ENCODE measurements at places on chromosomes 3 and 15.

DNA sequence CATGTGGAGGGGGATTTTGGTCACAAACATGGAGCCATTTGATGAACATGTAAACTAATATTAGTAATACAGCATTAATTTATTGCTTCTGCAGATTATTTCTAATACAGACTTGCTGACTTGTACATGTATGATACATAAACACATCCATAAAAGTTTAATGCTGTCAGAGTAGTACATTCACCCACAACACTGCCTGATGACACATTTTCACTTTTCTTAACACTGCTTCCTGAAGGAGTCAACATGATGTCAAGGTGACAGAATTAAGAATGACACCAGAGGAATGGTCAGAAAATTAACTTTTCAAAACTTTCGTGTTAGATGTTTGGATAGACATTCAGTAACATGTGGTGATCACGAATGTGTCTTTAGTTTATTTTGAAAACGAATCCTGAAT lies 199.4 kb downstream of the SATB1 start:
- DNase-seq: no peak

DNA sequence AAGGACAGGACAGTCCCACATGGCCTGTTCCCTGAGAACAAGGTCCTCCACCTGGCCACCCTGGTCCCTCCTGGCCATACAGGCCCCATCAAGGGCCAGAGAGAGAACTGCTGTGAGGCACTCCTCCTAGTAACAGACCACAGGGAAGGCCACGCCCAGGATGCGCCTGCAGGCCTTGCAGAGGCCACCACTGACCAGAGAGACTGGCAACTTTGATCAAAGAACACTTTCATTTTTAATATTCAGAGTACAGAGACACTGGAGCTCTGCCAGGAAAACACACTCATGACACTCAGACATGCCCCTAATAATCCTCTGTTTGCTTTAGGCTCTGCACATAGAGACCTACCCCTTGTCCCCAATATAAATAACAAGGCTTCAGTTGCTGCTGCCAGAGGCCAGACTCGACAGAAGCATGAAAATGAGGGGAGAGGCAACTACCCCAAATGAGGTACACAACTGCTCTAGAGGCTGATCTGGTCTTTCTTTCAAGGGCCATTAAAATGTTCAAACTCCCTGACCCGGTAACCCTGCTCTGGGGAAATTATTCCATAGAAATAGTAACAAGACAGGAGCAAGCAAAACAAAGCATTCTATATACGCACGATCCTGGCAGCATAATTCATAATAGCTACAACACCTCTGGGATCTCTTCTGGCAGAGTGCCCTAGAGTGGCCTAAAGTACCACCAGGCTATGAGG lies 44.8 kb downstream of the CCDC12 start:
- DNase-seq: no peak

DNA sequence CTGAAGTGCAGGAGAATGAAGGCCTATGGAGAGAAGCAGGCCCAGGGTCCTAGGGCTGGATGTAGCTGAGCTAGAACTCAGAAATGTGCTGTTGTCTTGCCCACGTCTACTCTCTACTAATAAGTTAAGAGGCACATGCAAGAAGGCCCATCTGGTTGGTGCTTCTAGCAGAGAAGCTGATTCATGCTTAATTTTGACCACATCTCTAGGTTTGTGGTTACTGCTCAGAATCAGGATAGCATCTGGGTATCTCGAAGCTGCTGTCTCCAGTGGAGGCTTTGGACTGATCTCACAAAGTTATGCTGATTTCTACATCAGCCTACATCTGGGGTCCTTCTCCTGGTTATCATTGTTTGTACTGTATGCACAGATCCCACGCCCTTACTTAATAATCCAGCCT lies 87.3 kb downstream of the CACNA1D start:
- no peak for DNase-seq

GRCh38 chr3:184691397-184692231 lies 20.2 kb downstream of the MAGEF1 start:
- no peak for DNase-seq

- no peak for DNase-seq
Measured at GRCh38 chr3:31420311-31420710, 112.4 kb upstream of the STT3B start.

DNA sequence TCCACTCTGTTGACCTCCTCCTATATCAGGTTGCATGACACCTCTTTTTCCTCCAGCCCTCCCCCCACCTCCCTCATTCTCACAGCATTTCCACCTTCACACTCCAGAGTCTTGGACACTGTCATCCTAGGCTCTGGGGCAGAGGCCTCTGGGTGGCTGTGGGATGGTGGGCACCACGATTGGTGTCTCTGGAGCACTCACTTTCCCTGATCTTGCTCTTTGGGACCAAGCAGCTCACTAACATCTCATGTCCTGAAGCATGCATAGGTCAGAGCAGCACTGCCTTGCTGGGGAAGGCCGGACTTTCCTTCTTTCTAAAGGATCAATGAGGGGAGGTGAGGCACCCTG lies 14.9 kb downstream of the ZBTB47 start:
- DNase-seq: no peak

GRCh38 chr3:10408680-10409079 lies 87.8 kb upstream of the SEC13 start:
- no peak for DNase-seq

DNA sequence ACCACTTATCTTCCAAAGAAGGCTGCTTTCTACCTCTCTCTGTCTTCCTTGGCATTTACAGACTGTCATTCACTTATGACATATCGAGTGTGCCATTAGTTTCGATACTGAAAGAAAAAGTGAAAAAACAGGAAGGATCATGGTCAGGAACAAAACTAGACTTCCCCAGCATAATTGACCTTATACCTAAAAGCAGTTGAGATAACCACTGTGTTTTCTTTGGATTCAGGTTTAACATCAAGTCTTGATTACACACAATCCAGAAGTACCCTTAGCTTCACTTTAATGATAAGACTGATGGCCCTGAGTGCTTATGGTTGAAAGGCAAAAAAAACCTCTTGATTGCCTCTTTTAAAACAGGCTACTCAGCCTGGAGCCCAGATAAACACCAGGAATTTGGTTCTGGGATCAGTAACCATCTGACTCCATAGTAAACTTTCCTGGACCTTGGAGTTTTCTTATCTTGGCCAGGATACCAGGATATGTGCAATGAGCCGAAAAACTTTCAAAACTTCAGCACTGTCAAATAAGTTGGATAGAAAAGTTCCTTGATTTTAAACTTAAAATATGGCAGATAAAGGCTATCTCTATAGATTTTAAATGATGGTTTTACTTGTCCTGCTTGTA lies 5.0 kb upstream of the UACA start:
- DNase-seq: no peak

- DNase-seq: no peak
Measured at GRCh38 chr3:192906940-192907339, 10.7 kb downstream of the MB21D2 start.

DNA sequence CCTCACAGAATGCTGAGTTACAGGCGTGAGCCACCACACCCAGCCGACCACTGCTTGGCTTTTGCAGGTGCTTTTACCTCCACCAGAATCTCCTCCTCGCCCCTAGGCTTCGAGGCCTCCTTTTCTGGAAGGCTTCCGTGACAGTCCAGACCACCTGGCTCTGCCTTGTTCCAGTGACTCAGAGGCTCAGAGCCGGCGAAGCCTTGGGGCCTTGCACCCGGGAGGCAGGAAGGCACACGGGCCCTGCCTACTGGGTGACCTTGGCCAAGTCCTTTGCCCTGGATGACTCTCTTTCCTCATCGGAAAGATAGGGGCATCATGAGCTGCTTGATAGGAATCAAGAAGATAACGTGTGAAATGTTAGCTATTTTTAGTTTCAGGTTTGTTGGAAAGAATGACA lies 31.3 kb upstream of the FURIN start:
- DNase-seq: no peak

DNA sequence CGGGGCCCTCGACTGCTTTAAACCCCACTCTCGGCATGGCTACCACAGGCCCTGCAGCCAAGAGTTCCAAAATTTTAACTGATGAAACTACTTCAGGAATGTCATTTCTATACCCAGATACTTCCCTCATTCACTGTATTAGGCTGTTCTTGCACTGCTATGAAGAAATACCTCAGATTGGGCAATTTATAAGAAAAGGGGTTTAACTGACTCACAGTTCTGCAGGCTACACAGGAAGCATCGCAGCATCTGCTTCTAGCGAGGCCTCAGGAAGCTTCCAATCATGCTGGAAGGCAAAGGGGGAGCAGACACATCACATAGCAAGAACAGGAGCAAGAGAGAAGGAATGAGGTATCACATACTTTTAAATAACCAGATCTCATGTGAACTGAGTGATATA lies 21.6 kb upstream of the ALCAM start:
- no peak for DNase-seq

GRCh38 chr3:96267577-96267976 lies 546.8 kb upstream of the EPHA6 start:
- DNase-seq: no peak

GRCh38 chr3:189588070-189588469 lies 43.1 kb upstream of the TP63 start:
- DNase-seq: no peak

GRCh38 chr3:37582086-37582485 lies 279.6 kb upstream of the CTDSPL start:
- no peak for DNase-seq

DNA sequence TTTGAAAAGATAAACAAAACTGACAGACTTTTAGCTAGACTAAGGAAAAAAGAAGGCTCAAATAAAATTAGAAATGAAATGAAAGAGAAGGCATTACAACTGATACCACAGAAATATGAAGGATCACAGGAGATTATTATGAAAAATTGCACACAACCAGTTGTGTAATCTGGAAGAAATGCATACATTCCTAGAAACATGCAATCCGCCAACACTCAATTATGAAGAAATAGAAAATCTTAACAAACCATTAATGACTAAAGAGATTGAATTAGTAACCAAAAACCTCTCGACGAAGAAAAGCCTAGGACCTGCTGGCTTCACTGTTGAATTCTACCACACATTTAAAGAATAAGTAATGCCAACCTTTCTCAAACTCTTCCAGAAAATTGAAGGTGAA lies 149.5 kb downstream of the SV2B start:
- no peak for DNase-seq

DNA sequence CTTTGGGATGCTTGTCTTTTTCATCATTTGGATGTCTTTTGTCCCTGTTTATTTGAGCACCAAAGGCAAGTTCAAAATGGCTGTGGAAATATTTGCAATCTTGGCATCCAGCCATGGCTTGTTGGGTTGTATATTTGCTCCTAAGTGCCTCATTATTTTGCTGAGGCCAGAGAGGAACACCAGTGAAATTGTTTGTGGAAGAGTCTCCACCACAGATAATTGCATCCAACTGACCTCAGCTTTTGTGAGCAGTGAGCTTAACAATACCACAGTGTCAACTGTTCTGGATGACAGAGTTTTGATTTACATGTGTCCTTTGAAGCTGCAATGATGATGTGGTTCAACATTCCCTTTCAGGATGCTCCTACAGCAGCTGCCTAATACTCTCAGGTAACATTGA lies 83.0 kb upstream of the KCNAB1 start:
- no peak for DNase-seq

- no peak for DNase-seq
Measured at GRCh38 chr3:140128631-140129030, 193.6 kb downstream of the CLSTN2 start.
